Epithelial cell of proximal tubule (primary cell): ENCODE measurements at places on chromosomes 5 and 9. TPM values are rescaled to one million over a fixed set of nuclear protein-coding genes. Genes with fewer than 3 reads are reported as not detected.

The PDCD1LG2 gene
- 2.7 and 12.4 TPM in 2 replicates for total RNA-seq

The CD274 gene
- total RNA-seq: 16.1 and 22.1 TPM in 2 replicates

The ADAMTSL1 gene
- 2.8 and 4.6 TPM in 2 replicates for total RNA-seq

The F2RL2 gene
- total RNA-seq: 2.4 and 7.2 TPM in 2 replicates

The SLC4A9 gene
- not detected in 2 replicates for total RNA-seq

The PCA3 gene
- not detected in 2 replicates for total RNA-seq

The CCL27 gene
- not detected in 2 replicates for total RNA-seq

The PDZD2 gene
- 1.8 and 8.4 TPM in 2 replicates for total RNA-seq

DNA sequence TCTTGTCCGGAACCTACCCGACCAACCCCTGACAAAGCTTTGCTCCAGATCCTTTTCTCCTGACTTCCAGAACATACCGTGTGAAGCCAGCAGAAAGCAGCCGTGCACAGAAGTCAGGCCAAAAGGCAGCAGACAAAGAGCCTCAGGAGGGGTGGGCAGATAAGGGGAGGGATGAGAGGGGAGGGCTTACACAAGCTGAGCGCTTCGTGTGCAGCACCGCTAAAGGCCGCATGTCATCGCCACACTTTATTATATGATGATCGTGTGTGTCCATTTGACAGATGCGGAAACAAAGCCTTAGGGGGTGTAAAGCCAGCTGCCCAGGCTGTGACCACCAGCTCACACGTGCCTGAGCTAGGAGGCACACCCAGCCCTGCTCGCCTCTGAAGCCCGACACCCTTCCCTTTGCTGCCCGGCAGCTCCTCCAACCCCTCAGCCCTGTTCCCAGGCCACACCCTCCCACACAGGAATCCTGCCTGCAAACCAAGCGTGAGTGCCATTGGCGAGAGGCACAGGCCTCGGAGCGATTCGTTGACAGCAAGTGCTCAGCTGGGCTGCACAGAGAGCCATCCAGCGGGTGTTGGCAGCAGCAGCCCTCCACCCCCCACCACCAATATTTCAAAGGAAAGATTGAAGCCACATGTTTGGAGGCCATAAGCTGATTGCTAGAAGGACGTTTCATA is 170.5 kb upstream of the SMIM23 start:
- DNase-seq: no peak

- DNase-seq: no peak
Observed at GRCh38 chr5:163079618-163080017, 357.8 kb upstream of the CCNG1 start.

DNA sequence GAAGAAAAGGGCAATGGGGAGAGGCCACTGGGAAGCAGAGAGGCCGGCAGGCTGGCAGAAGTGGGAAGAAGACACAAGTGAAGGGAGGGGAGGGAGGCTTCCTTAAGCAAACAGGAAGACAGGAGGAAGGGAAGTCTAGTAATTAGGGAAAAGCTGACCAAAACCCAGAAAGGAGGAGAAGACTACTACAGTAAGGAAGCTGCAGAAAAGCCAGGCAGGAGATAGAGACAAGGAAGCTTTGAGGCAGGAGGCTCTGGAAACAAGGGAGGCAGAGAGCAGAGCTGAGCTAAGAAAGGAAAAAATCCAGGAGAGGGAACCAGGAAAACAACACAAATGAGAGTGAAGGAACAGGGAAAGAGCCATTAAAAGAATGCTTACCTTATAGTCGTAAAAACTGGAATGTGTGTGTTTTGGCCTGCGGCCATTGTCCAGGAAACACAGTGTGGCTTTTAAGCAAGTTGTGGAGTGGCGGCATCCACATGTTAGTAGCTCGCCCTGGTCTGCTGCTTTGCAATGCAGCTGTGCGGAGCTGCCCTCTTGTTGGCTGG is 317.1 kb upstream of the CLINT1 start:
- DNase-seq: no peak

- DNase-seq: no peak
Observed at GRCh38 chr9:135990468-135991429, 29.6 kb upstream of the UBAC1 start.

- no peak for DNase-seq
Observed at GRCh38 chr5:100841358-100842076, 61.6 kb downstream of the ST8SIA4 start.

DNA sequence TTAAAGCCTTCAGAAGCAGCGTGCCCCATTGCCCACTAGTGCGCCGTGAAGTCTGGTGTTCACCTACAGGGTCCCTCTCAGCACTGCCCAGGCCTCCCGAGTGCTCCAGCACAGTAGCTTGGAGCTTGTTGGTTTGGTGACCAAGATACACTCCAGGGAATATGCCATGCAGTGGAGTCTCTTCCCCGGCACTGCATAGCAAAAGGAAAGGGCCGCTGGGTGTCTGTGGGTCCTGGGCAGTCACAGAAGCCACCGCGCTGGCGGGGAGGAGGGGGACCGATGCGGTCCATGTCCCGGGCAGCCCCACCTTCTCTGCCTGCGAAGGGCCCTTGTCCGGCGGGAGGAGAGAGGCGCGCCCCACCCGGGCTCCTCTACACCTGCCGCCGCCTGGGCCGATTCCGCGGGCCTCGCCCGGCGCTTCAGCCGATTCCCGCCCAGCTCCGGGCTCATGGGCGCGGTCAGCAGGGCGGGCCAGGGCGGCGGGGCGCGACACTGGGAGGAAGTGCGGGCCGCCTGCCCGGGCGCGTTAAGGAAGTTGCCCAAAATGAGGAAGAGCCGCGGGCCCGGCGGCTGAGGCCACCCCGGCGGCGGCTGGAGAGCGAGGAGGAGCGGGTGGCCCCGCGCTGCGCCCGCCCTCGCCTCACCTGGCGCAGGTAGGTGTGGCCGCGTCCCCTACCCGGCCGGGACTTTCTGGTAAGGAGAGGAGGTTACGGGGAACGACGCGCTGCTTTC is at the start of gene SYK:
SYK (plus strand) TSS at position 579 of the 732 bp plus-strand sequence. CDS start 42,080 bp downstream, outside the sequence.
- no peak for DNase-seq

DNA sequence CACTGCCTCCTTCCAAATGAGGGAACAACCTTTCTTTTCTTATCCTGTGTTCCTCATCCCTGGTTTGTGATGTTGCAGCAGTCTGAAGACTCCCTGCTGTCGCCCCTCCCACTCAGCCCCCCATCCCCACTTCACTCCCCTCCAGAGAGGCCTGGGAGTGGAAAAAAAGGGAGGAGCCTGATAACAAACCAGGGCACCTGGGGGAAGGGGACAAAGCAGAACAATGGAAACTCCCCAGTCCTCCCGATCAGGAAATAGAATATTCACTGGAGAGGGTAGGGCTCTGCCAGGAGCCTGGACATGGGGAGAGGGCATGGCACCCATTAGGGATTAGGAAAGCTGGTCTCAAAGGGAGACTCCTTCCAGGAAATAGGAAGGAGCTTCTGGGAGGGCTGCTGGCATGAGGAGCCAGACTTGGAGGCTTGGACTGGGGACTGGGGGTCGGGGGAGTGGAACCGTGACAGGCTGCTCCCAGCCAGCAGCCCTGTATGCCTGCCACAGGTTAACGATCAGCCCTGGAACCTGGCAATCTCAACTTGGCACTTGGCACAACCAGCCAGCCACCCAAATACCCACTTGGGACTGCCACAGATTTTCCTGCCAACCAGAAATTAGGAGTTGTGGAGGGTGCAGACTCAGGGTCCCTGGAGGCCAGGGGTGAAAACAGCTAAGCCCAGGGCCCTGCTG is 20.0 kb downstream of the PCDH1 start:
- no peak for DNase-seq

DNA sequence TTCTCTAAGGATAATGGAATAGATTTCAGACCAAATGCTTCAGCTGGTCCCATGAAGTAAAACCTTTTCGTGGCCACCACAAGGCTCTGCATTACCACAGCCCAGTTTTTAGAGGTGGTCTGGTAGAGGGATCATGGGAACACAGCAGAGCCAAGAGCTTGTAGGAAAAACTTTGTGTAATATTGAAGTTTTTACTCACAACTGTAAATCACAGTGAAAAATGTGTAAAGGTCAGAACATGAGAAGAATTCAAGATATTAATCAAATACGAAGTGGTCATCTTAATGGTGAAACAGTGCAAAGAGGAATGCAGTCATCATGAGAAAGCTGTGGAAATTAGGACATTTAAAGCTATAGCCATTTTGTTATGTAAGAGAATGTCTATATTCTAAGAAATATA is 197.5 kb downstream of the NPR3 start:
- DNase-seq: no peak

GRCh38 chr5:135195270-135195608 is 161.2 kb upstream of the PITX1 start:
- DNase-seq: no peak

DNA sequence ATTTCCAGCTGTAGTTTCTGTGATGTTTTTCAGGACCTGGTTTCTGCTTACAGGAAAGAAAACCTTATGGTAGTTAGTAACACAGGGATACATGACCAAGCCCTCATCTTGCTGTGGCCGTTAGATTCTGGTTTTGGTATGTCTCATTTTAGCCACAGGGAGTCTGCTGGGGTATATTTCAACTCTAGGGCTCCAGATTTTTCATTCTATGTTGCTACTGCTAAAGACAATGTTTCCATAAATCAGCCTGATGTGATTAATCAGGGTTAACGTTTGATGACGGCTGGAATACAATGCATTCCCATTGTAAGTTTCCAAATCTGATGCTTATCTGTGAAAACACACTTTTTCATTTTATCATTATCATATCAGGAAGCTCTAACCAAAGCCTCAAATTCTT is 48.2 kb downstream of the P4HA2 start:
- DNase-seq: no peak

DNA sequence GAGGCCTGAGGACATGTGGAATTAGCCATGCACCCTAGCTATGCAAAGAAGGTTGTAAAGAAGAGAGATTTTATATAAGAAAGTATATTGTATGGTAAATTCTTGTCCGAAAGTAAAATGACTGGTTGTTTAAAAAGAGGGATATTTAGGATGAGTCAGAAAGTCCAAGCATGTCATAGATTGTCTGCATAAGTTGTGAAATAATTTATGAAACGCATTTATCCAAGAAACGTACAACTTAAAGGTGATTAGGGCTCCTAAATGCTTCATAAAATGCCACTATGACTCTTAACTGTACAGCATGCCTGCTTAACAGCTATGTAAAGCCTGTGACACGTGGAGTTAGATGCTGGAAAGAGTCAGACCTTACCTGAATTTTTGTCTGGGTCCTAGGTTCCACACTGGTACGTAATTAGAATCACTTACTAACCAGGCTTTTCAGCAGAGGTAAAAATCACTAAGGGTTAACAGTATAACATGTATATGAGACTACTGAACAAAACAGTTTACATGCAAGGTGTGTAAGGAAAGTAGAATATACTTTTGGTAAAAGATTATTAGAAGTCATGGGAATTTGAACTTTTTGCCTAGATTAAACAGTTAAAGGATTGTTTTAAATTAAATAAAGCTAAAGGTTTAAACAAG is 37.0 kb upstream of the ARL15 start:
- DNase-seq: no peak

DNA sequence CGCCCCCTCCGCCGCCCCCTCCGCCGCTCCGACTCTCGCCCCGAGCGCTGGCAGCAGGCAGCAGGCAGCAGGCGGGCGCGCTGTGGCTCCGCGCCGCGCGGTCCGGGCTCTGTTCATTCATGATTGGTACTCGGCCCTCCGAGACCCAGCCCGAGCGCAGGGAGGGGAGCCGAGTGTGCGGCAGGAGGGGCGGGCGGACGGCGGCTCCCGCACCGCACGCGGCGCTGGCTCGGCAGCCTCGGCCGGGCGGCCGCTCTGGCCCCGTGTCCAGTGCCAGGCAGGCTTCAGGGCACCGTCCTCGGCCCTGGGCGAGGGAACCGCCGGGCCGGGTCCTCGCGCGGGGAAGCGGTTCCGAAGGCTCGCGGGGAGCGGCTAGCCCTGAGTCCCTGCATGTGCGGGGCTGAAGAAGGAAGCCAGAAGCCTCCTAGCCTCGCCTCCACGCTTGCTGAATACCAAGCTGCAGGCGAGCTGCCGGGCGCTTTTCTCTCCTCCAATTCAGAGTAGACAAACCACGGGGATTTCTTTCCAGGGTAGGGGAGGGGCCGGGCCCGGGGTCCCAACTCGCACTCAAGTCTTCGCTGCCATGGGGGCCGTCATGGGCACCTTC is at the start of gene KCNIP1:
KCNIP1 (plus strand) TSS at position 31 of the 607 bp plus-strand sequence.
- no peak for DNase-seq

- DNase-seq: no peak
Observed at GRCh38 chr5:157484768-157485167, 24.8 kb downstream of the NIPAL4 start.
